Activated naive CD8-positive, alpha-beta T cell treated with anti-CD3 and anti-CD28 coated beads, Interleukin-2, amount 10 ng/mL, durations not matched to agents 7 days and 5 days (primary cell): ENCODE measurements at places on chromosomes 3 and 15. TPM values are rescaled to one million over a fixed set of nuclear protein-coding genes. Genes with fewer than 3 reads are reported as not detected.

DNA sequence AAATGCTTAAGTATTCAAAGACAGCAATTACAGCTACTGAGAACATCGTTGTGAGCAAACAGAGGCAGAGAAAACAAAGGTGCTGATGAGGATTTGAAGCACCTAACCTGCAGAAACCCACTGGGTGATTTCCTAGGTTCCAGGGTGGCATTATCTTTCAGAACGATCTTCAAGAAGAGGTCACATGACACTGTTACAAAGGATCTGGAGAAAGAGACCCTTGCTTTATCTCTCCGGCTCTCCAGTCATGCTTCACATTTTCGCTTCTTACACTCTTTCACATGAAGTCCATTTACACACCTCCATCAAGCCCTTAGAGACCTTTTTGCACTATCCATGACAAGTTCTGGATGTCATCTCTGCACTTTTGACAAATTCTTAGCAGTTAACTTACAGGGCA, 70.8 kb downstream of the GOLGA8B start:
- peaks cover 66% of the 10 kb centered on the region for H3K27me3 ChIP-seq
- peaks cover 24% of the 10 kb centered on the region for H3K4me1 ChIP-seq
- no peak for DNase-seq
- no peak overlapping the region for H3K27ac ChIP-seq
- H3K36me3 ChIP-seq, result no peaks in the 10 kb centered on the region

DNA sequence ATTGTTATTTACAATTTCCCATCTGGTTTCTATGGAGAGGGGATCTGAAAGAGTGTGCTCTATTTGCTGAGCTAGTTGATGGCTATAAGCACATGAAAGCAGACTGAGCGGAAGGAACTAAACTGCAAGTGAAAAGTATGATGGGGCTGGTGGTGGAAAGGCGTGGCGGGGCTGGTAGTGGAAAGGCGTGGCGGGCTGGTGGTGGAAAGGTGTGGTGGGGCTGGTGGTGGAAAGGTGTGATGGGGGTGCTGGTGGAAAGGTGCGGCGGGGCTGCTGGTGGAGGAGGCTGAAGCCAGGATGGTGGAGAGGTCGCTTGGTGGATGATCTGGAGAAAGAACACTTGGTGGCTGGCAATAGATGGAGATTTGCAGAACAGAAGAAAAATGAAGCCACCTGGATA, 136.7 kb downstream of the FMN1 start:
- H3K27me3 ChIP-seq, result peaks cover 3% of the 10 kb centered on the region
- H3K27ac ChIP-seq, result no peak overlapping the region
- no peaks in the 10 kb centered on the region for H3K36me3 ChIP-seq
- H3K4me1 ChIP-seq, result no peaks in the 10 kb centered on the region
- DNase-seq, result no peak
- no peak overlapping the region for H3K4me3 ChIP-seq

GRCh38 chr15:56031836-56032235, 38.4 kb upstream of the NEDD4 start:
- peaks cover 11% of the 10 kb centered on the region for H3K4me1 ChIP-seq
- H3K27me3 ChIP-seq, result peaks cover 42% of the 10 kb centered on the region
- H3K36me3 ChIP-seq, result peaks cover 4% of the 10 kb centered on the region
- DNase-seq, result no peak
- H3K27ac ChIP-seq, result no peak overlapping the region

DNA sequence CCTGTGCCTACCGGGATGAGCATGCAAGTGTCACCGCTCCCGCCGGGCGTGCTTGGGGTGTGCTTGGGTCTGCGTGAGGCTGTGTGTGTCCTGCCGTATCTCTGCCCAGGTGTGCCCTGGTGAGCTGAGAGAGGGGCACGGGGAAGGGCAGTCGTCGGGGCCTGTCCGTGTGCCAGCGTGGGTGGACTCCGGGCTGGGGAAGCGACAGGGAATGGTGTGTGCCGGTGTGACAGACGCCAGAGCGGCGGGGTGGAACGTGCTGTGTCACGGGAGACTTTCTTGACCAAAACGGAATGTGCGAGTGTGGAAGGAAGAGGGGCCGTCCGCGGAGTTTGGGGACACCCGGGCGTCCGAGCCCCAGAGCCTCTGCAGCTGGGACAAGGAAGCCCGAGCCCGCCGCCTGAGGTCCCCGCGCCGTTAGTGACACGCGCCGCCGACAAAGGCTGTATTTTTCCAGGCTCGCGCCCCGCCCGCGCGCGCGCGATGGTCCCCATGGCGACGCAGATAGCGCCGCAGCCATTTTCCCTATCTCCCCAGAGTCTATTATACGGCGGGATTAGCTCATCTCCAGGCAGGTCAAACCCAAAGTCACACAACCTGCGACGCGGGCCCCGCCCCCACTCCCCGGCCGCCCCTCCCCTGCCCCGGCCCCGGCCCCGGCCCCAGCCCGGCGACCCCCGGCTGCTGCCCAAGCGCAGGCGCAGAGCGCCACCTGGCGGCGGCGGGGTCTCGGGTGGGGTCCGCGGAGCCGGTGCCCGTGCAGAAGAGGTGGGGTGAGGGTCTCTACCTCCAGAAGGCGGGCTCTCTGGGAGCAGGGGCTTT, 4.5 kb upstream of the GATA2 start:
- peak; percentile 84 for DNase-seq
- peaks cover 71% of the 10 kb centered on the region for H3K27me3 ChIP-seq
- peak overlapping the region; percentile 72 for H3K4me3 ChIP-seq
- peaks cover 4% of the 10 kb centered on the region for H3K4me1 ChIP-seq

DNA sequence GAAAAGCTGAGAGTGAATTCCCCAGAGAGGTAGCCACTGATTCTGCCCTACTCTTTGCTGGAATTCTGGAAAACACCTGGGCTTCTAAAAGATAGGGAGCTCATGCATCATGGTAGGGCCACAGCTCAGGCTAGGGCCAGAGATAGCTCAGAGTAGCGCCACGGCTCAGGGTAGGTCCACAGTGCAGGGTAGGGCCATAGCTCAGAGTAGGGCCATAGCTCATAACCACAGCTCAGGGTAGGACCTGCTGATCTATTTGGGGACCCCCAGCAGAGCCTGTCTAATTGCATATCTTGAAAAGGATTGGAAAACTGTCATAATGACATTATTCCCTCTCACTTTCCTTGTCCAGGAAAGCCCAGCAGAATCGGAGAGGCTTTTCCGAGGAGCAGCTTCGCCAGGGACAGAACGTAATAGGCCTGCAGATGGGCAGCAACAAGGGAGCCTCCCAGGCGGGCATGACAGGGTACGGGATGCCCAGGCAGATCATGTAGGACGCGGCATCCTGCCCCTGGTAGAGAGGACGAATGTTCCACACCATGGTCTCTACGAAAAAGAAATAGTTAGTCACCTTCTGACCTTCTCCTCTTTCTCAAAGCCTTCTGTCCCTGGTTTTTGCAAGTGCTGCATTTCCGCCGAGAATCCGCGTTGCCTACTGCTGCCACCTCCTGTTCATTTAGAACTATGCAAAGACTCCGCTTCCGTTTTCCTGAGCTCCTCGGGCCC, 14.5 kb downstream of the TAGLN3 start:
- no peaks in the 10 kb centered on the region for H3K27me3 ChIP-seq
- DNase-seq, result peak; percentile 52
- no peaks in the 10 kb centered on the region for H3K36me3 ChIP-seq
- H3K27ac ChIP-seq, result no peak overlapping the region
- H3K4me1 ChIP-seq, result peaks cover 3% of the 10 kb centered on the region

- H3K4me3 ChIP-seq, result no peak overlapping the region
- H3K27me3 ChIP-seq, result no peaks in the 10 kb centered on the region
- H3K4me1 ChIP-seq, result peaks cover 12% of the 10 kb centered on the region
- DNase-seq, result no peak
These were observed 21.6 kb downstream of the IQSEC1 start for GRCh38 chr3:13051581-13051980.

DNA sequence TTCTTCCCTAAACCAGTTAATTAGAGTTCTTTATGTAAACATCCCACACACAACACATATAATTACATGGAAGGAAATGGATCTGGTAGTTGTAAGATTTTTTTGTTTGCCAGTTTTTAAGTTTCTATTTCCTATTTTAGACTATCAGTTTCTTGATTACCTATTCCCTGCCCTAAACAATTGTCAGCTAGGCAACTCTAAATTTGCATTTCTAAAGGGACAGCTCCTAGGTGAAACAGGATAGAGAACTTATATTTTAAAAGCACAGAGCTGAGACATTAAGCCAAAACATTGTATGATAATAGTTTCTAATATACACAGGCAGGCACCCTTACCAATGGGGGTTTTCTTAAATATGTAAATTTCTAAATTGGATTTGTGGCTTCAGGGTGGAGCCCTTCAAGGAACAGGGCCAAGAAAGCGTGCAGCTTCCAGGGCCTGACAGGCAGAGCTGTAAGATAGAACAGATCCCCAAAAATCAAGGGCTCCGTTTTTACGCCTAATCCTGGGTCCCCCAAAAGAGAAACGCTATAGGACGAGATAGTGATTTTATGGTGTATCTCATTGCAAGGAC, 8.9 kb downstream of the LEKR1 start:
- peaks cover 4% of the 10 kb centered on the region for H3K36me3 ChIP-seq
- peaks cover 2% of the 10 kb centered on the region for H3K4me1 ChIP-seq
- DNase-seq, result no peak
- H3K27me3 ChIP-seq, result no peaks in the 10 kb centered on the region
- H3K4me3 ChIP-seq, result no peak overlapping the region

NR1I2 gene
- 0.33 TPM for total RNA-seq

GCSAM gene
- 11.8 TPM for total RNA-seq

METTL6 gene
- 18.6 TPM for total RNA-seq

TAGLN3 gene
- not detected for total RNA-seq
